Stimulated activated CD4-positive, alpha-beta T cell treated with anti-CD3 and anti-CD28 coated beads, Interleukin-4, amount 100 ng/mL, for 4 hours (primary cell): ENCODE measurements at places on chromosomes 11 and 22.

GRCh38 chr11:116882386-116882785 is 45.0 kb upstream of the APOA1 start:
- DNase-seq, result no peak

GRCh38 chr22:42654436-42655073 is 5.4 kb upstream of the CYB5R3 start:
- no peak for DNase-seq

DNA sequence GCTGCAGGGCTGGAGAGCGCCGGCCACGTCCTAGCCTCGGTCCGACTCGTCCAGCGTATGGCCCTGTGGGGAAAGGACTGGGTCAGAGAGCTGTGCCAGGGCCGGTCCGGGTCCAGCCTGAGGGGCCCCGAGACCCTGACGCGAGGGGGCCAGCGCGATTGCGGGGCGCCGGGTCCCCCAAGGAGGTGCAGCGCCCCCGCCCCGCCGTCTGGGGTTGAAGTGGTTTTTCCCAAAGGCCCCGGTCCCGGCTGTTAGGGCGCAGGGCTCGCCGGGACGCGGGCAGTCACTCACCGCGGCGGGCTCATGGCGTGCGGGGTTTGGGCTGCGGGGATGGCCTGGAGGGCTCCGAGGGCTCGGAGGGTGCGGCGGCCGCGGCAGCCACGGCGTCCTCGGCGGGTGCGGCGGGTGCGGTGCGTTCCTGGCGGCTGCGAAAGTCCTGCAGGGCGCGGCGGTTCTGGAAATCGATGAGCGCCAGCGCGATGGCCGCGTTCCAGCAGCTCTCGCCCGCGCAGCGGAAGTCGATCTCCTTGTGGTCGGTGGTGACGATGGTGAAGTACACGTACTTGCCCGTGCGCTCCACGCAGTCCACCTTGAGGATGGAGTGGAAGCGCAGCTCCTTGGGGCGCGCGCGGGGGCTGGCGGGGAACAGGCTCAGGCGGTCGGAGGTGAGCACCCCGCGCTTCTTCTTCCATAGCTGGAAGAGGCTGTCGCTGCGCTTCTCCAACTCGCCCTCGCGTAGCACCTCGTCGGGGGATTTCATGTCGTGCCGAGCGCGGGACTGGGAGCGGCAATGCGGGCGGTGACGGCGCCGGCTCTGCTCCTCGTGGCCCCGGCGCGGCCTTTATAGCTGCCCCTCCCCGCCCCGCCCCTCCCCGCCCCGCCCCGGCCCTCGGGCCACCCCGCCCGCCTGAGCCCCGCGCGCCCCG is at the start of gene PHLDA2:
Gene PHLDA2 (minus strand): TSS at position 816 of the 926 bp plus-strand sequence. CDS start 56 bp downstream, at position 760.
- peak; percentile 46 for DNase-seq

DNA sequence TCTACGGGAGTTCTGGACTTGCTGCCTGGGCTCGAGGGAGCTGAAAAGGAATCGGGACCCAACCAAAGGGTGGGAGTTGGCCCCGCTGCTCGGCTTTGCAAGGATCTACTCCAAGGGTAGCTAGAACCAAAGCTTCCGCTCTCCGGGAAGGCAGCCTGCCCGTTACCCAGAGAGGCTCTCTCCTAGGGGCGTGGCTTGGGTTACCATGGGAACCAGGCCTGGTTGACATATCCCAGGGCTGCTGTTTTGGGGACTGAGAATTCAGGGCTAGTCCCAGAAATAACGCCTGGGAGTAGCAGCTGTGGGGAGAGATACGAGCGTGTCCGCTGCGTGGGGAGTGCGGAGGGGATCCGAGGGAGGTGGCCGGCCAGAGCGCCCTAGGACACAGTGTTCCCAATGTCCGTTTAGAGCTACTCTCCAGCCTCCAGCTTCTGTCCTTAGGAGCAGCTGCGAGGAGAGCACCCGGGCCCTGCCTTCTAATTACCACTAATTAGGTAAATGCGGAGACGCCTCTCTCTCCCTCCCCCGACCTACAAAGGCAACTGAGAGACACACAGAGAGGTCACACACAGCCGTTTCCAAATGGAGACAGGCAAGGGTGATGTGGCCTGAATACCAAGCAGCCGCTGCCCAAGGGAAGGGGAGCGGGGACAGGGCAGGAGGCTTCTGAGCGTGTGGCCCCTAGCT is 141.6 kb upstream of the CADM1 start:
- DNase-seq, result no peak

DNA sequence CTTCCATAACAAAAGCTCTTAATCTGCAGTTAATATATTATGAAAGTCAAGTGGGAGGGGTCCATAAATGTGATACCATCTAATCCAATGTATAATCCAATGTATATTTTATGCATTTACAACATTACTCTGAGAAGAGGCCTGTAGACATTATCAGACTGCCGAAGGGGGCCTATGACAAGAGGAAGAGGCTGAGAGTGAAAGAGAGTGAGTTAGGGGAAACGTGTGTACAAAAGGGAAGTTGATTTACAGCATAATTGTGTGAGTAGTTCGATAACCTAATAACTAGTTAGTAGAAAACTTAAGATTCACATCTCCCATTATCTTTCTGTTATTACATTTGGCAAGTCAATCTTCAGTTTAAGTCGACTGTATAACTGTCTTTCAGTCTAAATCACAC is 86.6 kb downstream of the DDX10 start:
- DNase-seq, result no peak

DNA sequence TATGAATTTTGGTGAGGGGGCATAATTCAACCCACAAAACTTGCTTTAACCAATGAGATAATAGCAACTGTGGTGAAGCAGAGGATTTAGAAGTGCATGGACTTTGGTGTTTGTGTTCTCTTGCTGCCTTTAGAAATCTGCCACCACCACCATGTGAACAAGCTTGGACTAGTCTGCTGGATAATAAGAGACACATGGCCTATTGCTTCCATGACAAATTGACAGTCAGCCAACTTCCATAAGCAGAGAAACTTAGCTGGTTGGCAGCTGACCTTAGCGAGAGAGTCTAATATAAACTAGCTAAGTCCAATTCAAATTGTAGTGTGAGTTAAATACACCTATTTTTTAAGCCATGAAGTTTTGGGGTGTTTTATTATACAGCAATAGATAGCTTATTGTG is 482.1 kb upstream of the ANO5 start:
- no peak for DNase-seq

- no peak for DNase-seq
Measured at GRCh38 chr22:19271856-19272535, 19.5 kb downstream of the CLTCL1 start.

DNA sequence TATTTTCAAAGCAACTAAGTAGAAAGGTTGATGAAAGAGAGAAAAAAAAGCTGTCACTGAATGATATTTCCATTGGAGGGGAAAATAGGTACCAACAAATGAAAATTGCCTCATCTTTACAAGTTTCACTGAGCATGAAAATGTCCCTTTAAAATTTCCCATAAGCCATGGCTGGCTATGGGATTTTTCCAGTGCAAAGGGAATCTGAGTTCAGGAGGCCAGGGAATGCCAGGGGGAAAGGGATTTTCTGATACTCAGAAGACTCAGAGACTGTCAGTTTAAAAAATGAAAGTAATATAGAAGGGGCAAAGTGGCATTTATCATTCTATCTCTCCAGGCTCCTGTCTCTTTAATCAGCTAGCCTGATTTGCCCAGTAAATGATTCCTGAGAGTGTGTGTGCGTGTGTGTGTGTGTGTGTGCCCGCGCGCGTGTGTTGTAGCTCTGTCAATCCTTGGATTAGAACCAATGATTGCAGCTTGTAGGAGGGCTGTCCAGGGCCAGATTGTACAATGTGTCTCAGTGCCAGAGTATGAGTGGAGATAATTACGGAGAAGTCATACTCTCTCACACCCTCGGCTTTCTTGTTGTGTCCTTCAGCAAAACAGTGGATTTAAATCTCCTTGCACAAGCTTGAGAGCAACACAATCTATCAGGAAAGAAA is at the start of gene NTM:
Gene NTM (plus strand): TSS at position 526 of the 662 bp plus-strand sequence.
- no peak for DNase-seq

DNA sequence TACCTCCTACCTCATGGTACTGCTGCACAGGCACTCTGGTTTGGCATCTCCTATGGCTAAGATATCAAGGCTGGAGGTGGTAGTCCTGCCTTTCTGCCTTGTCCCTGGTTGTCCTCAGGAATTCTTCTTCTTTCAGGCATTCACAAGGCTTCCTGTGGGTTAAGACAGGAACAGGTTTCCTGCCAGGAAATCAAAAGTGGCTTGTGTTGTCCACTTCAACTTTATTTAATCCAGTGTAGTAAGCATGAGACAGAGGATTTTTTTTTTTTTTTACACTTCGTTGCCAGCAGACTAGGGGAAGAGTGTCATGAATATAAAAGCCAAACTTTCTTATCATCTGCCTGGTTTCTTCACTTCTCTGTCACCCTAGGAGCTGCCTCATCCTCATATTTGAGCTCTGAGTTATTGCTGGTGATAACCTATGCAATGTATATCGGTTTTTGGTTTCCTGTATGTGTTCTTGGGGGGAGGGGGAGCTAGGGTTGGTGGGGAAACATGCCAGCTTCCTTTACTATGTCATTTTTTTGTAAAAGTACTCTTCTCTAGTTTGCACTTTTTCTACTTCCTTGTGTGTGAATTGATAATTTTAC is 50.2 kb downstream of the XKR3 start:
- no peak for DNase-seq

GRCh38 chr22:32318361-32318760 is 39.3 kb upstream of the RFPL3 start:
- no peak for DNase-seq

DNA sequence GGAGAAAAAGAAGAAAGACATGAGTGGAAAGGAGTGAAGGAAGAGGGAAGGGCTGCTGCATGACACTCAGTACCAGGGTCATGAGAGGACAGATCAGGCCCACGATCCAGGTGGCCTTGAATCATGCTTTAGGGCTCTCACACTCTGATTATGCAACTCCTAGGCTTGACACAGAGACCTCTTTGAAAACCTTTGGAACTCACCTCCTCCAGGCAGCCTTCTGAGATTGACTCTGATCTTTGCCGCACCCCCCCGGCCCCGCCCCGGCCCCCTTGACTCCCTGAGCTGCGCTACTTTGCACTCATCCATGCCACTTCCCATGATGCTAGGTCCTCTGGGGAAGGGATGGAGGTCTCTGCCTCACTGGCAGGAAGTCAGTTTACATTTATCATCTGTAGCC is 10.7 kb downstream of the PTPN5 start:
- DNase-seq, result no peak

GRCh38 chr22:21585389-21585788 is 17.9 kb downstream of the UBE2L3 start:
- DNase-seq, result no peak

DNA sequence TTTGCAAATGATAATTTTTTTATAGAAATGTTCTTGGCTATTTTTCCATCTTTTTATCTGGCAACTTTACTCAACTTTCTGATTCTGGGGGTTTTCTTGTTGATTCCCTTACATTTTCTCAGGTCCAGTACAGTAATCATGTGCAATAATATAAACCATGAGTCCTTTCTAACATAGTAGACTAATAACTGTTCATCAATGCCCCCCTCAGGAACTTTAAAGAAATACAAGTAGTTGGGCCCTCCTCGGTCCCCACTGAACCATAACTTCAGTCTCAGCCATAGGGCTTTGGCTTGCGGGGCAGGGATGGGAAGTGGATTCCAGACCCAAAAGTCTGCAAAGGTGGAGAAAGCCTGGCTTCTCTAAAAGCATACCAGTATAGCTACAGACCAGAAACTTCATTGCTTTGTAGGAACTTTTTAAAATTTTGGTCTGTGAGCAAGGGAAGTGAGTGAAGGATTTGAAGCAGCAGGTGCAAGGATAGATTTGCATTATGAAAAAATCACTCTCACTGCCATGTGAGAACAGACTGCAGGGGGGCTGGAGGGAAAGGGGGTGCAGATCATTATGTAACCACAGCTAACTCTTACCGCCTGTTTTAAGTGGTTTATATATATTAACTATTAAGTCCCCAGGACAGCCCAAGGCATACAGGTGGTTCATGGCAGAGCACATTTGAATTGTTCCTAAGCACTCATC is 10.4 kb upstream of the TUB start:
- no peak for DNase-seq

- peak; percentile 22 for DNase-seq
Measured at GRCh38 chr22:45977003-45977411, at the start of gene WNT7B. TSS of gene WNT7B (minus strand) at chr22:45977162. CDS start at chr22:45976754, 408 bp downstream.

DNA sequence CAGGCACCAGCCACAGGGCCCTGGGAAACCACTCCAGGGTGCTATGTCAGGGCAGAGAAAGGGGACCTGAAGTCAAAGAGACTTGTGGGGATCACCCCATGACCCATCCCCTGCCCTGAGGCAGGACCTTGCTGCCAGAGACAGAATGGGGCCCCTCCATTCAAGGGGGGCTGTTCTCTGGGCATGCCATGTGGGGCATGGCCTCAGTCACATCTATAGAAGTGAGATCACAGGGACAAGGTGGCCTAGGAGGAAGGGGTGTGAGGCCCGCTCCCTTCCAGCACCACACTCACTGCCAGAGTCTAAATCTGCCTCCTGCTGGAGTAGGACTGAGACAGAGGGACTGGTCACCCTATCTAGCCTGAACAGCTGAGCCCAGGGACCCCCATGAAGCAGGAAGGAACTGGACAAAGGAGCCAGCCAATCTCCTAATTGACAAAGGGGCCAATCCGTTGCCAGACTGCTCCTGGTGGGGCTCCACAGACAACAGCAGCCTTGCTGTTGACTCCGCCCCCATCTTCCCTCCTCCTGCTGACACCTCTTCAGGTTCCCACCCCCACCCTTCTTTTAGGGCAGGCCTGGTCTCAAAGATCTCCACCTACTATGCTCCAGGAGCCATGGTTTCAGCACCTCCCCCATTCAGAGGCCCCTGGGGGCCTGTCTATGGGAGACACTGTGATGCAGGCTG is 26.0 kb downstream of the NEAT1 start:
- DNase-seq, result no peak

- peak; percentile 68 for DNase-seq
Measured at GRCh38 chr22:19478901-19479354, at the start of gene UFD1. TSS of gene UFD1 (minus strand) at chr22:19479193. CDS start at chr22:19479085, 108 bp downstream.

DNA sequence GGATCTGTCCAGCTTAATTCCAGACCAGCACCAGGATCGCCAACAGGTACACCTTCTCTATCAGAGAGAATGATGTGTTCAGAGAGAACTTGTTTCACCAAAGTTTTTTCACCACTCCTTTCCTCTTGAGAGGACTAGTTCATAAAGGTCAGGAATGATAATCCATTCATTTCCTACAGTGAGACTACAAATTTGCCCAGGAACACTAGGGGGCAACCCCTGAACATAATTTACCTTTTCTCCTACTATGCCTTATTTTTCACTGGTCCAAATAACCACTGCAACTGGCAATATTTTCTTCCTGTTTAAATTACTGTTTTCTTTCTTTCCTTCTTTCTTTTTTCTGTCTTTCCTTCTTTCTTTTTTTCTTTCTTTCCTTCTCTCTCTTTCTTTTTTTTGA is 22.5 kb downstream of the CAVIN3 start:
- no peak for DNase-seq

- DNase-seq, result no peak
Measured at GRCh38 chr11:47536915-47537314, 16.0 kb downstream of the CELF1 start.

- no peak for DNase-seq
Measured at GRCh38 chr11:132177106-132177505, 806.7 kb downstream of the NTM start.
